ENCODE measurements at places on chromosomes 12 and 14.

GRCh38 chr14:89910691-89911009 is 43.9 kb downstream of the EFCAB11 start:
- no peak for DNase-seq
- H3K4me3 ChIP-seq, result no peak overlapping the region
- no peaks in the 10 kb centered on the region for H3K4me1 ChIP-seq
- H3K36me3 ChIP-seq, result no peaks in the 10 kb centered on the region

DNA sequence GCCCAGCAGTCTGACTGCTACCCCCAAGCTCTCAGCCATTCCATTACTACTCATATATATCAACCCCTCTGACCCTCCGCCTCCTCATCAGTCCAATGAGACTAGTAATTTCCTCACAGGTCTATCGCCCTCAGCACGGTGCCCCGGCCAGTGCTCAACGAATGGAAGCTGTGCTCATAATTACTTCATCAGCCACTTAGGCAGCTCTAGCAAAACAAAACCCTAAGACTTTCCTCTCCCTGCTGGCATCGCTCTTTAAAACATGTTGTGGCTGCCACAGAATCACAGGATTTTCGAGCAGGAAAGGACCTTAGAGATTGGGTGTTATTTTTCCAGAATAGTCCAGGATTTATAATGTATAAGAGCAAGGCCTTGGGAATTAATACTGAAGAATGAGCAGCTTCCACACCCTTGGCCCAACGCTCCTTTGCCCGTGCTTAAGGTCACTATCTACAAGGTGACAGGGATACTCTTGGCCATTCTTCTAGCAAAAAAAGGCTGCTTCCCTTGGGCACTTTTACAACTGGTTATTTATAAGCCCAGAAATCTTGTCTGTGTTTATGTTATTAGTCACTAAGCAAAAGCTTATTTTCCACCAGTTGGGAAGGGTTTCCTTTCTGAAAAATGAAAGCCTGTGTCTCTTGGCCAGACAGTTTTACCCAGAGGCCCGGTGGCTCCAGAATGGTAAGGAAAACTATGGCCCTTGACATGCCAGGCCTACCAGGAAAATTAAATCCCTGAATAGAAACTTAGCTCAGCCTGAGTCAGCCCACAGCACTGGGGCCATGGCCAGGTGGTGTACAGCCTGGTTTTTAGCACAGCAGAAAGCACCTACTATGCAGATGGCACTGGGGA is 47.9 kb downstream of the NUAK1 start:
- H3K4me3 ChIP-seq, result no peak overlapping the region
- DNase-seq, result no peak
- no peaks in the 10 kb centered on the region for H3K4me1 ChIP-seq
- no peaks in the 10 kb centered on the region for H3K36me3 ChIP-seq
- no peaks in the 10 kb centered on the region for H3K27me3 ChIP-seq

GRCh38 chr12:25052196-25052913 is 103.5 kb upstream of the BCAT1 start:
- peaks cover 17% of the 10 kb centered on the region for H3K4me1 ChIP-seq
- DNase-seq, result peak; percentile 70
- peak overlapping the region; percentile 92 for H3K27ac ChIP-seq
- no peaks in the 10 kb centered on the region for H3K27me3 ChIP-seq
- no peaks in the 10 kb centered on the region for H3K36me3 ChIP-seq

GRCh38 chr14:105938959-105939358 is 412.6 kb downstream of the TMEM121 start:
- no peaks in the 10 kb centered on the region for H3K36me3 ChIP-seq
- H3K27me3 ChIP-seq, result peaks cover 2% of the 10 kb centered on the region
- no peak for DNase-seq
- H3K4me1 ChIP-seq, result peaks cover 17% of the 10 kb centered on the region
- H3K27ac ChIP-seq, result no peak overlapping the region

DNA sequence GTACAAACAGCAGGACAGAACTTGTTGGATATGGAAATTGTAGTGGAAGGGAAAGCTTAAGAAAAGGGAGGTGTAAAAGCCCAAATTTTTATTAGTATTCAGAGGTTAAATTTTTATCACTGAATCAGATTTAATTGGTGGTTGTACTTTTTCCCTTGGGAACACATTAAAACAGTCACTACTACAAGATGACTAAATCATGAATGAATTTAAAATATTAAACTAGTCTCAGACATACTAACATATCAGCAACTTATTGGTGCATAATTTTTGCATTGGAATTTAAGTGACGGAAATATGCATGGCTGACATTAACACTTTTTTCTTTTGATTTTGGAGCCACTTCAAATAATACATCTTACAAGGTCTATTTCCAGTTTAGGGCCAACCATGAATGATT is 27.6 kb downstream of the SAMD4A start:
- H3K4me1 ChIP-seq, result no peaks in the 10 kb centered on the region
- H3K27ac ChIP-seq, result no peak overlapping the region
- H3K36me3 ChIP-seq, result no peaks in the 10 kb centered on the region

GRCh38 chr12:57522887-57523705 is 472 bp downstream of the MBD6 start:
- H3K36me3 ChIP-seq, result peaks cover 29% of the 10 kb centered on the region
- H3K4me1 ChIP-seq, result peaks cover 61% of the 10 kb centered on the region
- peak overlapping the region; percentile 79 for H3K27ac ChIP-seq
- H3K27me3 ChIP-seq, result no peaks in the 10 kb centered on the region
- H3K4me3 ChIP-seq, result peak overlapping the region; percentile 71
- no peak for DNase-seq

DNA sequence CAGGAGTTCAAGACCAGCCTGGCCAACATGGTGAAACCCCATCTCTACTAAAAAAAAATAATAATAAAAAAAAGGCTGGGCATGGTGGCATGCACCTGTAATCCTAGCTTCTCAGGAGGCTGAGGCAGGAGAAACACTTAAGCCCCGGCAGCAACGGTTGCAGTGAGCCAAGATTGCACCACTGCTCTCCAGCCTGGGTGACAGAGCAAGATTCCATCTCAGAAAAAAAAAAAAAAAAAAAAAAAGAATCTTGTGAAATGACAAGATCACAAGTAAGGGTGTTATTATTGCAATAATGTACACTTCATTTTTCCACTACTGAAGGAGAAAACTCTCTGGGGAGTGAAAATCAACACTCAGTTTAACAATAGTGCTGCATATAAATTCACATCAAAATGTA is 8.8 kb upstream of the PTGR2 start:
- no peaks in the 10 kb centered on the region for H3K36me3 ChIP-seq
- H3K4me1 ChIP-seq, result no peaks in the 10 kb centered on the region
- DNase-seq, result no peak

DNA sequence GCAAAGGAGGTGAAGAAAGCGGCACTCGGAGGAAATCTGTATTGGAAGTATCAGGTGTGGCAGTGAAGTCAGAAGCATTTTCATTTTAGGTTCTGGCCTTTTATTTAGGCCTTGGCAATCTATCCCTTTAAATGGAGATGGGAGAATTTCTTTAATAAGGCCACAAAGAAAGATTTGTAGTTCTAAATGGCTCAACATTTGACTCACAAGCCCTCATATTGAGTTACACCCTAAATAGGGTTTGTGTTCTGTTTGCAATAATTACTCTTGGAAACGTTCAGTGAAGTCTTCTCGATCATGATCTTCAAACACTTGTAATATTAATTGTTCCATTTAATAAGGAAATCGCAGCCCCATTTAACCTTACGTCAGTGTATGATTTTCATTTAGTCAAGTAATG is 25.3 kb upstream of the TMEM260 start:
- DNase-seq, result no peak
- H3K4me3 ChIP-seq, result no peak overlapping the region
- peaks cover 2% of the 10 kb centered on the region for H3K27me3 ChIP-seq

DNA sequence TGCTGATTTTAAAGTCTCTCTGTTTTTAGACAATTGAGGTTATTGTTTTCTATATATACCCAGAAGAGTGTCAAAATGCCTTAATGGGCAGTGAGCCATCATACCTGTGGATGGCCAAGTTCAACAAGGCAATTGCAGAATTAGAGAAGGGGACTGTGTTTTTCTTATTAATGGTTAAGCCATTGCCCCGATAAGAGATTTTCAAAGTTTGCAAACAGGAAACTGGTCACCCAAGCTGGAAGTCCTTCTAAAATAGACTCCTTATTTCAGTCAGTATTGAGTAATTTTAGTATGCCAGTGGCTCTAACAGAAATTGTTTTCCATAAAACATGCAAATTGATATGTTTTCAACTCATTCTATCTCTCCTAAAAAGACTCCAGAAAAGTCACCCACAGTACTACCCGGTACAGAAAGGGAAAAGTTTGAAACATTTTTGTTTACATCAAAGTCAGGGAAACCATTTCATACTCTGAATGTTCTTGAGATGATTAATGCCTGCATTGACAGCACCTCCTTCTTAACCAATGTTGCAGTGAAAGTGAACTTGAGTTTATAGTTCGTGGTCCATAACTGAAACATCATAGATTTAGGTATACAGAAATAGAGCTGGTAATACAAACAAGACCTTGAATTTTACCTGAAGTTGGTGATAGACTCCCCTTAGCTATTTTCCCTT is 191.1 kb downstream of the TMX1 start:
- no peak for DNase-seq
- H3K4me1 ChIP-seq, result no peaks in the 10 kb centered on the region
- H3K4me3 ChIP-seq, result no peak overlapping the region
- H3K36me3 ChIP-seq, result no peaks in the 10 kb centered on the region
- peaks cover 4% of the 10 kb centered on the region for H3K27me3 ChIP-seq
- no peak overlapping the region for H3K27ac ChIP-seq

DNA sequence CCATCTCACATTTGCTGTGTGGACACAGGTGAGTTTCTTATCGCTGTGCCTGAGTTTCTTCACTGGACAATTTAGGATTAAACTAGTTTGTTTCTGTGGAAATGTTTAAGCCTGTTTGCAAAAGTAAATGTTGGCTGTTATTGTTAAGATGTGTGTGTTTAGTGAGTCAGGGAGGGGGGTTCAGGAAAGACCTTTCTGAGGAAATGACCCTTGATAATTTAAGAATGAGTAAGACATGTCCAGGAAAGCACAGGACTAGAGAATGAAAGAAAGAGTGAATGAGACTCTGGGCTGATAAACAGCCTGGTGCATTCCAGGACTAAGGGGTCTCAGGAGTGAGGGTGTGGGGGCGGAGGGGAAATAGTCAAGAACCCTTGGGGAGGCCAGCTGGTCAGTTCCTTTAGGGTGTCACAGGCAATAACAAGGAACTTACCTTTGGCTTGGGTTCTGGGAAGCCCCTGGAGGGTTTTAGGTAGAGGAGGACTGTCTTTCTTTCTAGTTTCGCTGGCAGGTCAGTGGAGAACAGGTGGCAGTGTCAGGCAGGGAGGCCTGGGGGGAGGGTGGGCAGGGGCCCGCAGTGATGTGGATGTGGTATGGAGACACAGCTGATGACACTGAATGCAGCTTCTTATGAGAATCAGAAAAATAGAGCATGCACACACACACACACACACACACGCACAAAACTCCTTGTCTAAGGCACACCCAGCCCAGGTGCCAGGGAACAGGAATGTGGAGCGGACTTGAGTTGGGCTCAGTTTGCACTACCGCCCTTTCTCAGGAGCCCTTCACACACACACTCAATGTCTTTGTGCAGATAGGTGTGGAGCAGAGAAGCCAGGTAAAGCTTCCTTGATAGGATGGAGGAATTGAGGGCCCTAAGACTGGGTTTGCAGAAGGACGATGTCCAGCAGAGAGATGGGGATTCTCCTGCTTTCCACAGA is 1005.5 kb downstream of the VRK1 start:
- no peak for DNase-seq
- no peaks in the 10 kb centered on the region for H3K27me3 ChIP-seq
- no peaks in the 10 kb centered on the region for H3K36me3 ChIP-seq
- H3K27ac ChIP-seq, result no peak overlapping the region

GRCh38 chr12:106205208-106206069 is 42.4 kb downstream of the CKAP4 start:
- DNase-seq, result no peak
- H3K4me3 ChIP-seq, result no peak overlapping the region
- no peak overlapping the region for H3K27ac ChIP-seq
- H3K27me3 ChIP-seq, result no peaks in the 10 kb centered on the region
- H3K36me3 ChIP-seq, result no peaks in the 10 kb centered on the region
- no peaks in the 10 kb centered on the region for H3K4me1 ChIP-seq

- no peaks in the 10 kb centered on the region for H3K4me1 ChIP-seq
- no peak for DNase-seq
- H3K36me3 ChIP-seq, result peaks cover 55% of the 10 kb centered on the region
- no peaks in the 10 kb centered on the region for H3K27me3 ChIP-seq
- H3K27ac ChIP-seq, result no peak overlapping the region
These were observed 67.6 kb upstream of the CFL2 start for GRCh38 chr14:34782031-34782430.

- peaks cover 2% of the 10 kb centered on the region for H3K27me3 ChIP-seq
- no peak for DNase-seq
- no peak overlapping the region for H3K27ac ChIP-seq
- no peak overlapping the region for H3K4me3 ChIP-seq
- no peaks in the 10 kb centered on the region for H3K36me3 ChIP-seq
These were observed 147.1 kb downstream of the TMX1 start for GRCh38 chr14:51386983-51387735.

DNA sequence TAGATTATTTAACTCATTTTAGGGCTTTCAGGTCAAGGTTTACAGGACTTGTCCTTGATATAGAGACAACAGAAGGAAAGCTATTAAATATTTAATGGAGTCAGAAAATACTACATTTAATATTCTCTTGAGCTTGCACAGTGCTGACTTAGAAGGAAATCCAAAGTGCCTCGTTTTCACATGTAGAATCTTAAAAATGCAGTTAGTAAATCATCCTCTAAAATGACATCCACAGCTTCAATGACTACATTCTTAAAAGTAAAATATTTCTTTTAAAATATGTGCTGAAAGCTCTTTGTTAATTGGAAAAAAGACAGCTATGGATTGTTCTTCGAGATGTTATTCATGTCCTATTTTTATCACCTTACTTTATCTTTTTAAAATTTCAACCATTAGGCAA is 146.9 kb downstream of the KCNC2 start:
- H3K27ac ChIP-seq, result no peak overlapping the region
- no peak for DNase-seq
- H3K27me3 ChIP-seq, result no peaks in the 10 kb centered on the region
- H3K36me3 ChIP-seq, result no peaks in the 10 kb centered on the region
- no peaks in the 10 kb centered on the region for H3K4me1 ChIP-seq

- no peaks in the 10 kb centered on the region for H3K27me3 ChIP-seq
- no peak overlapping the region for H3K27ac ChIP-seq
- H3K4me1 ChIP-seq, result peaks cover 28% of the 10 kb centered on the region
- no peak for DNase-seq
- H3K36me3 ChIP-seq, result no peaks in the 10 kb centered on the region
These were observed 524 bp downstream of the KMT5A start for GRCh38 chr12:123384318-123384993.

DNA sequence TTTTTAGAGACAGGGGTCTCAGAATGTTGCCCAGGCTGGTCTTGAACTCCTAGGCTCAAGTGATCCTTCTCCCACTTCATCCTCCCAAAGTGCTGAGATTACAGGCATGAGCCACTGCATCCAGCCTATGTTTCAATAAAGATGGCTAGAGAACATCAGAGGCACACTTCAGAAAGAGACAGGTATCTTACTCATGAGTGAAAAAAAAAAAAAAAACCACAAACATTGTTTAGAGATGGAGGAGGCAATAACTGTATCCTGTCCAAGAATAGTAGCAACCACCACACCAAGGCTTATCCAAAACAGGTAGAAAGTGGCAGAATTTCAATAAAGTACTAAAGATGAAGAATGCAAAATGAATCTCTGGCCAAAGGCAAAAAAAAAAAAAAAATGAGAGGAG is 30.3 kb downstream of the EEA1 start:
- peak; percentile 10 for DNase-seq
- no peak overlapping the region for H3K4me3 ChIP-seq
- no peaks in the 10 kb centered on the region for H3K27me3 ChIP-seq
- H3K27ac ChIP-seq, result no peak overlapping the region
- no peaks in the 10 kb centered on the region for H3K4me1 ChIP-seq

All from natural killer cell (primary cell).